Stimulated activated CD4-positive, alpha-beta T cell treated with anti-CD3 and anti-CD28 coated beads, Interleukin-1b, Interleukin-23, amount 100 ng/mL, for 24 hours (primary cell): ENCODE measurements at places on chromosomes 13 and 19.

DNA sequence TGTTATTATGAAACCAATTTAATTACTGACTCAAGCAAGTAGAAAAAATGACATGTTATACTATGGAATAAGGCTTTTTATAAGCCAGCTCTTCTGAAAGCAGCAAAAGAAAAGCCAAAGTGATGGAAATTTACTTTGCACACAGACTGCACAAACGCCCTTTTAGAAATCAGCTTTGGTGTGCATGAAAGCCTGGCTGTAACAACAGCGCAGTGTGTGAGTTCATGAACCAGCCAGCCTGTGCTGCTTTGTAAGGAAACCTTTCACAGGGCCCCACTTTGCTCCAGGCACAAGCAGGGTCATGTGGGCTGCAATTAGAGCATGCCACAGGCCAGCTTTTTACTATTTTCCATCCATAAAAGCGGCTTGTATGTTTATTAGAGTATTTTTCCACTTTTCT lies 13.6 kb upstream of the IFT88 start:
- DNase-seq = no peak

DNA sequence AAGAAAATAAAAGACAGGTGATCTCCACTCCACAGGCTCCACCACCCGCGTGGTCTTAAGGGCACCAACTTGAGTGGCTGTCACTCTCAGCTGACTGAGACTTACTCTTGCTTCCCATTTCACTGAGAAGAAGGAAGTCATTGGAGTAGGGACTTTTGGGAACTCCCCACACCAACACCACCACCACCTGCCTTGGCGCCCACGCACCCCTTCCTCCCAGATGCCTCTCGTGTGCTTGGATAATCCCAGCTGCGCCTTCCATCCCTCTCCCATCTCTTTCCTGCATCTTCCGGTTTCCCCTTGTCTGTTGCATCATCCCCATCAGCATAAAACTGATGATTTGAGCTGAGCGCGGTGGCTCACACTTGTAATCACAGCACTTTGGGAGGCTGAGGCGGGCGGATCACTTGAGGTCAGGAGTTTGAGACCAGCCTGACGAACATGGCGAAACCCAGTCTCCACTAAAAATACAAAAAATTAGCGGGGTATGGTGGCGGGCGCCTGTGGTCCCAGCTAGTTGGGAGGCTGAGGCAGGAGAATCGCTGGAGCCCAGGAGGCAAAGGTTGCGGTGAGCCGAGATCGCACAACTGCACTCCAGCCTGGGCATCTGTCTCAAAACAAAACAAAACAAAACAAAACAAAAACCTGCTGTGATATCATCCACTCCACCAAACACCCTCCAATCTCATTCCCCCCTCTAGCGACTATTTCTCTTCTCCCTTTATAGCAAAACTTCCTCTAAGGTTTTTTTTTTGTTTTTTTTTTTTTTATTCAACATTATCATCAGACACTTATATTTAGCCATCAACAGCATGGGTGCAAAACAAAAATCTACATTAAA lies 25.5 kb downstream of the AP2S1 start:
- no peak for DNase-seq

- no peak for DNase-seq
Observed at GRCh38 chr13:64910096-64910495, 2320.0 kb downstream of the PCDH9 start.

GRCh38 chr19:5953680-5954213 lies 24.2 kb downstream of the RANBP3 start:
- DNase-seq = no peak

GRCh38 chr19:51143486-51143885 lies 1.4 kb downstream of the SIGLEC7 start:
- DNase-seq = no peak

DNA sequence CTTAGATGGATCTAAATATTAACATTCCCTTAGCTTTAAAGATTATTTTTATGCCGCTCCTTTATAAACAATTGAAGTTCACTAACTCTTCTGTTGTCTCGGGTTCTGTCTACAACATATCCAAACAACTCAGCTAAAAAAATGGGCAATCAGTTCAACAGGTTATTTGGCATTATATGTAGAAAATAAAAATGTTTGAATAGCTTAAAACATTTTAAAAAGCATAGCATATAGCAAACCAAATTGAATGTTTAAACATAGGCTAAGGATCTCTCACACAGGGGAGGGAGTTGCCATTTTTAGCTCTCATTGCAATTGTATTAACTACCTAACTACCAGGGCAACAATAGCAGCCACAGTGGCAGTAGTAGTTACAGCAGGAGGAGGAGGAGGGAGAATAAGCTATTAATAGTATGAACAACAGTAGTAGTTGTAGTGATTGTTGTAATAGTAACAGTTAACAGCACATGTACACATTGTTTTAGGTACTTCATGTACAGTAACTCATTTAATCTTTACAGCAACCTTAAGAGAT lies 404.2 kb downstream of the KCNRG start:
- DNase-seq = no peak

- DNase-seq = no peak
Observed at GRCh38 chr13:75685239-75685697, 49.1 kb downstream of the LMO7 start.

- DNase-seq = no peak
Observed at GRCh38 chr13:80237646-80238045, 103.3 kb downstream of the SPRY2 start.

GRCh38 chr19:13241231-13242104 lies 91.3 kb downstream of the IER2 start:
- DNase-seq = peak; percentile 11

DNA sequence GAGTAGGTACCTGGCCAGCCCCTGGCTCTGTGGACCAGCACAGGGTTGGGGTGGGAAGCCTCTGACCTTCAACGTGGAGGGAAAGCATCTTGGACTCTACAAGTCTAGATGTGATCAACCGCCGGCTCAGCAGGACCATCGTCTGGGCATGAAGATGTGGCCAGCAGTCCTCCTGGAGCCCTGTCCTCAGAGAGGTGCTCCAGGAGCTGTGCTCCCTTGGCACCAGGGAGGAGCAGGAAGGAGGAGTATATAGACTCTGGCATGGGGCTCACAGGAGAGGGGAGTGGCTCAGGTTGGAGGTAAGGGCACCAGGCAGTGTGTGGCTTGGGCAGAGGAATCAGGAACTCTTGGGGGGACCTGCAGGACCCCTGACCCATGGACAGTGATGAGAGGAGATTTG lies 18.3 kb upstream of the ISYNA1 start:
- no peak for DNase-seq

DNA sequence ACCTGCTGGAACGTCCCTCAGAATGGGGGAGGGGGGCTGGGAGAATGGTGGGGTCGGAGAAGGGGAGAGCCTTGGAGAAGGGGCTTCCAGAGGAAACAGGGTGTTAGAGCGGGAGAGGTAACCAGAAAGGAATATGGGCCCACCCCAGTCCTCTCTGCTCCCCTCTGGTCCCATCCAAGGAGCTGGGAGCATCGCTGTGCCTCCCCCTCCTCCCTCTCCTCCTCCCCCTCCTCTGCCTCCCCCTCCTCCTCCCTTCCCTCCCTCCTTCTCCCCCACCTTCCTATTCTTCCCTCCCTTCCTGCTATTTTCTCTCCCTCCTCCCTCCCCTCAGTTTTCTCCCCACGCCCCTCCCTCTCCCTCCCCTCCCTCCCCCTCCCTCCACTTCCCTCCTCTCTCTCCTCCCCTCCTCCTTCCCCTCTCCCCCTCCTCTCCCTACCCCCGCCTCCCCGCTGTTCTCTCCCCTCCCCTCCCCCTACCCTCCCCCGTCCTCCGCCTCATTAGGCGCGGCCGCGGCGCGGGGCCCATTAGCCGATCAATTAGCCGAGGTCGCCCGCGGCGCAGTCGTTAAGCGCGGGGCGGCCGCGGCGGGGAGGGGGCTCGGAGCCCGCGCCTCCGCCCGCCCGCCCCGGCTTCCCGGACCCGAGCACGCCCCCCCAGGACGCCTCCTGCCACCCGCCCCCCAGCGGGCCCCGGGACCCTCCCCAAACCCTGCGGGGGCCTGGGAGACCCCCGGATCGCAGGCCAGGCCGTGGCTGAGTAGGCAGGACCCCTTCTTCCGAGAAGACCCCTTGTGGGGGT lies 15.4 kb downstream of the TLE5 start:
- no peak for DNase-seq

GRCh38 chr13:113420833-113421600 lies 32.3 kb downstream of the ADPRHL1 start:
- DNase-seq = no peak

GRCh38 chr13:26518451-26518959 lies 39.0 kb upstream of the WASF3 start:
- DNase-seq = no peak

DNA sequence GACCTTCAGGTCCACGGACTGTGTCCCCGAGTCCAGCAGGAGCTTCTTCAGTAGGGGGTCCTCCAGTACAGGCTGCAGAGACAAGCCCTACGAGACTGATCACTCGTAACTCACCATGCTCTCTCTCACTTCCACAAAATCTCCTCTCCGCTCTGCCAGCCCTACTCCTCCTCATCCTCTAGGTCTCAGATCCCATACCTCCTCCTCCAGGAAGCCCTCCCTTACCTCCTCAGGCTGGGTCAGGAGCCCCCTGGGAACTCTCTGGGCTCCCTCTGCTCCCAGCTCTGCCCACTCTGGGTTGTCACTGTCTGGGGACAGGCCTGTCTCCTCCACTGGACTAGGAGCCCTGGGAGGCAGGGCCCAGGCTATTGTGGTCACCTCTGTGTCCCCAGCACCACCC lies 23.9 kb upstream of the NAPA start:
- DNase-seq = no peak

GRCh38 chr13:71090990-71091389 lies 776.0 kb downstream of the DACH1 start:
- no peak for DNase-seq

- no peak for DNase-seq
Observed at GRCh38 chr19:35107545-35107944, 8.1 kb upstream of the FXYD3 start.

- no peak for DNase-seq
Observed at GRCh38 chr13:40016953-40017660, 361.6 kb downstream of the COG6 start.

- DNase-seq = no peak
Observed at GRCh38 chr19:46376241-46377153, 29.6 kb downstream of the PPP5C start.
